Activated CD4-positive, alpha-beta T cell treated with anti-CD3 and anti-CD28 coated beads, Interleukin-2, amount 10 ng/mL, durations not matched to agents 24 days and 14 days (primary cell): ENCODE measurements at places on chromosomes 5 and 9. TPM values are rescaled to one million over a fixed set of nuclear protein-coding genes. Genes with fewer than 3 reads are reported as not detected.

GRCh38 chr5:170769246-170769645 lies 14.3 kb upstream of the GABRP start:
- DNase-seq, result no peak

The GABBR2 gene
- not detected in 2 replicates for total RNA-seq

The TMOD1 gene
- 0.71 and 0.91 TPM in 2 replicates for total RNA-seq

- DNase-seq, result no peak
Observed at GRCh38 chr5:105639068-105639467, 2031.7 kb downstream of the EFNA5 start.

DNA sequence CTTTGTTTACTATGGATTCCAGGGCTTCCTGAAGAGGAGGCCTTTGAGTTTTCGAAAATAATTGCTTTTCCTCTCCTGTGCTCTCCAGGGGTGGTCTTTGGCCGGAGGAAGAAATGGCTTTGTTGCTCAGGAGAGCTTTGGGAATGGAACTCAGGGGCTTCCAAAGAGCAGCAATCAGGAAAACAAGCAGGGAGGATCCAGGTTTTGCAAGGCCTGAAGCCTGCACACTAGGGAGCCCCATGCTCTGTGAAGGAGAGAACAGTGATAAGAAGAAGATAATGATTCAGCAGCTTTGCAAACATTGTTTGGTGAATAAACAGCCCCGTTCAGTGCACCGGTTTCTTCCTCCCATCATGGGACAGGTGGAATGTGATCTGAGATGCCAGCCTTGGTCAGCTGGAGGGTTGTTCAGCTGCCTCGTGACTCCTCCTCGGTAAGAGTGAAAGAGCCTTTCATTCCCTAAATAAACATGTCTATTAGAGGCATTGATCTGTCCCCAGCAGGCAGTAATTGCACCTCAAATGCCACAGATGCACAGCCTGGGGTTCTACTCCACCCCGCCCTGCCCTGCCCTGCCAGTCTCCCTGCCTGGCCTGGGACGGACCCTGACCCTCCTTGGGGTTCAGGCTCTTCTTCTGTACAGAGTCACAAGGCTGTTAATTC lies 11.5 kb upstream of the ALDH1B1 start:
- DNase-seq, result no peak

GRCh38 chr5:37771203-37771611 lies 68.6 kb downstream of the GDNF start:
- no peak for DNase-seq

The SLC25A2 gene
- 0.14 and 0.23 TPM in 2 replicates for total RNA-seq

The ZNF366 gene
- not detected in 2 replicates for total RNA-seq

- DNase-seq, result no peak
Observed at GRCh38 chr9:109311731-109312130, 9.1 kb downstream of the EPB41L4B start.

- no peak for DNase-seq
Observed at GRCh38 chr9:33437898-33438297, 9.5 kb downstream of the AQP3 start.

DNA sequence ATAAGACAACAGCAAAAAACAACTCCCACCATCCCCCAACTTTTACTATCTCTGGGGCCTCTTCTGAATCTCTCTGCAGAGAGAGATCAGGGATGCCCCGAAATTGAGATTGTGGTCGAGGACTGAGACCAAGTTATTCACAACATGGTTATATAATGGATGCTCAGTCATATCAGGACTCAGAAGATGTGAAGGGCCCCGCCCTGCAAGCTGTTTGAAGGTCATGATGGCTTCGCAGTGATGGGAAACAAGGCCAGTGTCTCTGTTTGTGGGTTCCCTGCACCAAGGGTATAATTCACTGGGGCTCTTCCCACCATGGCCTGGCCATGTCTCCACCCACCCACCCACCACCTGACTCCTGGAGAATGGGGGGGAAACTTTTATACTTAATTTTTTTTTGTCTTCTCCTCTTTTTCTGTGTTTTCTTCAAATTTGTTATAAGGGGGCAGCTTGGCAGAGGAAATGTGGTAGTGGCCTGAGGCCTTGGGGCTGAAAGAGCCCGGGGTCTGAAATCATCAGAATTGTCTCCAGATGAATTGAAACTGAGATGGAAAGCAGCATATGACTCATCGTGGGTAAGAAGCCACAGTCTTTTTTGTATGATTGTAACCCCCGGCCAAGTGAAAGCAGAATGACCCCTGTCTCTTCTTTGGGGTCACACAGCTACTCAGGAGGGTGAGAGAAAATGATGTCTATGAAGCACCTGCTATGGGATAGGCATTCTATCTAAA lies 15.0 kb upstream of the TEX48 start:
- DNase-seq, result peak; percentile 92

- no peak for DNase-seq
Observed at GRCh38 chr5:17444496-17444895, 53.5 kb upstream of the TAF11L2 start.

- no peak for DNase-seq
Observed at GRCh38 chr9:74729136-74729695, 158.5 kb downstream of the TRPM6 start.

DNA sequence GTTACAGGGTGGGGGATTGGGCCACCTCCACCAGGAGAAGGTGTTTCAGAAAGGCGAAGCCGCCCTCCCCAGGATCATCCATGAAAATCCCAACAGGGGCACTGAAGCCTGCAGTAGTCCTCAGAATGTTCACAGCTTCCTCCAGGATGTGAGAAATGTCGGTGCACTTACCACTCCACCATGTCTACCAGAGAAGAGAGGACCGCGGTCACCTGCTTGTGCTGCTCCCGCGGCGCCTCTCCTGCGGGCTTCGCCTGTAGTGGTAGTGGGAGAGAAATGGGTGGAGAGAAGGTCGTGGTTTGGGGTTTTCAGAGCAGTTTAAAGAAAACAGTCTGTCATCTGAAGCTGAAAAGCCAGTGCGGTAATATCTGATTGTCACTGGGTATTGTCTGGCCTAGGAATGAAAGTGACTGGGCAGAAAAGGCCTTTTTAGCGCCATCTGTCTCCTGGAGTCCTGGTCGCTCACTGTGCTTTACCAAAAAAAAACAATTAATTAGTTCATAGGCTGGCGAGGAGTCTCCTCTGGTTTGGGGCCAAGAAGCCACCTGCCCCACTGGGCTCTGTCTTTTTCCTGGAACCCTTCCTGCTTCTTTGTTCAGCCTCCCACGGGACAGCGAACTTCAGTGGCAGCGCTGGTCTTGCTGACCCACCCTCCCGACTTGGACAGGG lies 23.0 kb upstream of the PPP1R26 start:
- DNase-seq, result no peak

The HTR4 gene
- not detected in 2 replicates for total RNA-seq

GRCh38 chr9:17490110-17490509 lies 88.8 kb upstream of the SH3GL2 start:
- no peak for DNase-seq

GRCh38 chr5:122112733-122113558 lies 16.4 kb upstream of the ZNF474 start:
- DNase-seq, result no peak

The PCDHB13 gene
- total RNA-seq, result 0.05 TPM in 1 of 2 replicates, not detected in the other

The C7 gene
- not detected in 2 replicates for total RNA-seq

The AFAP1L1 gene
- not detected in 2 replicates for total RNA-seq

The RANBP3L gene
- not detected in 2 replicates for total RNA-seq

The IL33 gene
- total RNA-seq, result not detected in 2 replicates

The LCNL1 gene
- not detected in 2 replicates for total RNA-seq

The CNTRL gene
- total RNA-seq, result 68.3 and 69.4 TPM in 2 replicates

- no peak for DNase-seq
Observed at GRCh38 chr5:40603378-40603777, 76.3 kb upstream of the PTGER4 start.

DNA sequence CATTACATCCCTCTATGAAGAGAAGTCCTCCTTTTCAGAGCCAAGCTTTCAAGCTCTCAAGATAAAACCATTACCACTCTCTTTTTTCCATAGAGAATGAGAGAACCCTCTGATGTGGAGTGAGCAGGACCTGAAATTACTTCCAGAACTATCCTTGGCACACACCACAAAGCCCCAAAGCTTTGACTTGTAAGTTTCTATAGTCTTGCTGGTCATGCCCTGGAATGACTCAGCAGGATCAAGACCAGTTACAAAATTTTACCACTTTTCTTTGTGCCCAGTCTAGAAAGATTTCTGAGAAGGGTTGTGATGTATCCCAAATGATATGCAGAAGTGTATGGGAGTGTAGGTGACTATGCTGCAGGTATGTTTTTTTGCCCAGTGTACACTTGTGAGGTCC lies 760.6 kb downstream of the TLE1 start:
- no peak for DNase-seq

DNA sequence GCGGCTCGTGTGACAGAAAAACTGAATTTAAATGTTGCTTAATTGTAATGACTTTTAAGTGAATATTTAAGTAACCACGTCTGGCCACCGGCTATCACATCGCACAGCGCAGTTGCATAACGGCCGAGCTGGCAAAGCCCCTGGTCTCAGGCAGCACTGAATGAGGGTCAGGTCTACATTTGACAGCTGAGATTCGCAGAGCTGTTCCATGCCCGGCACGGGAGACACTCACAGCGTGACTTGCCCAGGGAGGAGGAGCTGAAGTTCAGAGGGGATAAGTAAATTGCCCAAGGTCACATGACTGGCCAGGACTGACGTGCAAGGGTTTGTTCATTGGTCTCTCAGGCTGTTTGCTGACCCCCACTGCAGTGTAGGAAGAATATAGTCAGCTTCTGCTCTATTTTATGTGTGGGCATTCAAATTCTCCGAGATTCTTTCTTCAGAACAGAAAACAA lies 17.4 kb upstream of the COL5A1 start:
- no peak for DNase-seq
